PC-9 (cell line): ENCODE measurements at places on chromosomes 5 and 9. TPM values are rescaled to one million over a fixed set of nuclear protein-coding genes. Genes with fewer than 3 reads are reported as not detected.
A peak's percentile ranks its signal among the peaks of the same experiment; 100 is the strongest.

- no peak overlapping the region for H3K4me3 ChIP-seq
- H3K4me1 ChIP-seq: no peaks in the 10 kb centered on the region
- DNase-seq: peak; percentile 6
- no peaks in the 10 kb centered on the region for H3K27me3 ChIP-seq
- no peak overlapping the region for H3K27ac ChIP-seq
These were observed 74.4 kb downstream of the SLC28A3 start for GRCh38 chr9:84266087-84266561.

- peaks cover 14% of the 10 kb centered on the region for H3K4me1 ChIP-seq
- DNase-seq: peak; percentile 67
- H3K27me3 ChIP-seq: no peaks in the 10 kb centered on the region
These were observed 79.6 kb downstream of the RAI14 start for GRCh38 chr5:34735491-34736426.

- no peaks in the 10 kb centered on the region for H3K27me3 ChIP-seq
- 0 out of 2 replicates have a peak, but pooled peaks cover 5% of the 10 kb centered on the region for H3K4me1 ChIP-seq
- DNase-seq: no peak
- no peak overlapping the region for H3K4me3 ChIP-seq
- H3K27ac ChIP-seq: no peak overlapping the region
These were observed 125.3 kb downstream of the SYK start for GRCh38 chr9:90926936-90927335.

DNA sequence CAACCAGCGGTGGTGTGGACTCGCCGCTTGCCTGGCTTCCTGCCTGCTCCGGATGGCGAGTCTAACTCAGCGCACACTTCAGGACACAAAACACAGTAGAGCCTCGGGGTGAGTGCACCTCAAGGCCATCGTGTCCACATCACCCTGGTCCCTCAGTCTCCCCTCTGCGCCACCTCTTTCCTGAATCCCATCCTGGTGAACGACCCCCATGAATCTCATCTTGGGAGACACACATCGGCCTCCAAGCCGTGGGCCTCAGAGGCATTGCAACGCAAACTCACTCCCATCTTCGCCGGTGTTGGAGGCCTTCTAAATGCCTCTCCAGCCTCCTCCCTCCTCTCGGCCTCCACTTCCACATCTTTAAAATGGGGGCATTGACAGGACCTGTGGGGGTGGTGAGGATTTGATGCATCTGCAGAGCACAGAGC is 124.3 kb downstream of the COL23A1 start:
- H3K27ac ChIP-seq: no peak overlapping the region
- H3K36me3 ChIP-seq: no peaks in the 10 kb centered on the region
- H3K4me1 ChIP-seq: no peaks in the 10 kb centered on the region
- DNase-seq: no peak

DNA sequence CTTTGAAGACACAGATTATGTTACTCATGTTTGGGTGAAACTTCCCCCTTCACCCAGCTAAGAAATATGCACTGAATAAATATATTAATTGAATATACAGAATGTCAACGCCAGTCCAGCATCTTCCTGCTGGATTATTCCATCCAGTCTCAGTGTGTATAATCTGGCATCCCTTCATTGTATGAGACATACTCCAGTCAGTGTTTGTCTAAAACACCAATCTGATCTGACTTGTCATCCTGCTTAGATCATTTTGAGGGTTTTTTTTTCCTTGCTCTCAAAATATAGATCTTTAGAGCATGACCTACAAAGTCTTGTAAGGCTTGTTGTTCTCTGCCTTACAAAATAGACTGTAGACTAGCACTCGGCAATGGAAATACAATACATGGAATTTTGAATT is 195.1 kb downstream of the SMARCA2 start:
- no peaks in the 10 kb centered on the region for H3K4me1 ChIP-seq
- no peak for DNase-seq
- no peak overlapping the region for H3K4me3 ChIP-seq
- no peaks in the 10 kb centered on the region for H3K36me3 ChIP-seq
- H3K27me3 ChIP-seq: no peaks in the 10 kb centered on the region

DNA sequence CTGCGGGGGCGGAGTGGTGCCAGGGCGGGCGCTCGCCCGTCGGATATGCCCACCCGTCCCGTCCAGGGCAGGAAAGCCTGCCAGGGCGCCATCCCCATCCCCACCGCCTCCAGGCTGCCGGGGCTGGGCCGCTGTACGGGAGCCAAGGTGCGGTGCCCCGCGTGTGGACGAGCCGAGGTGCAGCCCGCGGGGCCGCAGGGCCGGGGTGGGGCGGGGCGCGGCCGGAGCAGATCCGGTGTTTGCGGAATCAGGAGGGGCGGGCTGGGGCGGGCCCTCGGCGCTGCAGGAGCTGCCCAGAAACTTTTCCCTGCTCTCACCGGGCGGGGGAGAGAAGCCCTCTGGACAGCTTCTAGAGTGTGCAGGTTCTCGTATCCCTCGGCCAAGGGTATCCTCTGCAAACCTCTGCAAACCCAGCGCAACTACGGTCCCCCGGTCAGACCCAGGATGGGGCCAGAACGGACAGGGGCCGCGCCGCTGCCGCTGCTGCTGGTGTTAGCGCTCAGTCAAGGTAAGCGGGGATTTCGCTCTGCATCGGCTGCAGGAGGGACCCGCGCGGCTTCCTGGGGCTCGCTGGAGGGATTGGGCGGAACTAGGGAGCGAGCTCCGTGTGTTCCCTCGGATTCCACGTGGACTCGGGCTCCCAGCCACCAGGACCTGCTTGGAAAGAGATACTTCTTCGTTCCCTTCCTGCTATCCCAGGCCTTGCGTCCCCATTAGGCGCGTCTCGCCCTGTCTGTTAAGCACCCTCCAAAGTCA is at the start of gene ITGA2:
TSS of gene ITGA2 (plus strand) at position 328 of the 756 bp plus-strand sequence. CDS start at position 445, 117 bp downstream.
- H3K27me3 ChIP-seq: no peaks in the 10 kb centered on the region
- H3K27ac ChIP-seq: peak within 1 kb of the TSS; percentile 95
- peak within 1 kb of the TSS; percentile 91 for H3K4me3 ChIP-seq
- H3K36me3 ChIP-seq: peaks cover 20% of the 10 kb centered on the region
- peaks cover 73% of the 10 kb centered on the region for H3K4me1 ChIP-seq

Gene HTR1A
- total RNA-seq: not detected in 2 replicates

Gene MZB1
- total RNA-seq: 0.50 and 0.52 TPM in 2 replicates

Gene NOXA1
- total RNA-seq: 10.5 and 22.8 TPM in 2 replicates
